GM23248 (cell line): ENCODE measurements at places on chromosomes 3 and 15. TPM values are rescaled to one million over a fixed set of nuclear protein-coding genes. Genes with fewer than 3 reads are reported as not detected.
A peak's percentile ranks its signal among the peaks of the same experiment; 100 is the strongest.

Gene CLSTN2
- total RNA-seq, result not detected in 2 replicates

Gene VGLL3
- 179 and 213 TPM in 2 replicates for total RNA-seq

GRCh38 chr15:81752546-81752942 lies 293.3 kb downstream of the MEX3B start:
- H3K4me3 ChIP-seq, result no peak overlapping the region
- no peaks in the 10 kb centered on the region for H3K27me3 ChIP-seq
- H3K27ac ChIP-seq, result no peak overlapping the region
- DNase-seq, result peak; percentile 27
- no peaks in the 10 kb centered on the region for H3K4me1 ChIP-seq

- no peak overlapping the region for H3K27ac ChIP-seq
- 0 out of 2 replicates have a peak, but pooled peaks cover under 1% of the 10 kb centered on the region for H3K4me1 ChIP-seq
- no peak for DNase-seq
- H3K36me3 ChIP-seq, result no peaks in the 10 kb centered on the region
- H3K27me3 ChIP-seq, result no peaks in the 10 kb centered on the region
These were observed 39.8 kb downstream of the NR1D2 start for GRCh38 chr3:23984934-23985333.

- no peaks in the 10 kb centered on the region for H3K4me1 ChIP-seq
- H3K27me3 ChIP-seq, result no peaks in the 10 kb centered on the region
- no peak for DNase-seq
- H3K27ac ChIP-seq, result no peak overlapping the region
These were observed 76.9 kb upstream of the DNAJC19 start for GRCh38 chr3:181066143-181067087.

DNA sequence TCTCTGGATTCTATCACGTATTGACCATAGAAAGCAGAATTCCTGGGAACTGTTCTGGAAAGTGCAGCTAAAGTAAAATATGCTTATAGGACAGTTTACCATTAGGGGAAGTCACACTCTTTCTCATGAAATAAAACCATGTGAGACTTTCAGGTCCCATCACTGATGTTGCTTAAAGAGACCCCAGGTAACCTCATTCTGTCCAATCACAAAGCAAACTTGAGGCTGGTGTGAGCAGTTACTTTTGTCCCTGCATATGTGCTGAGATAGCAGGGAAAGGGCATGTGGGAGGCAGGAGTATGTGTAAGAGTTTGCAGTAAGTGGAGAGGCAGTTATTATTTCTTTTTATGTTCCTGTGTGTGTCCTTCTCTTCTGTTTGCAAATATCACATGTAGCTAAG lies 16.1 kb downstream of the GPR87 start:
- H3K27me3 ChIP-seq, result no peaks in the 10 kb centered on the region
- H3K27ac ChIP-seq, result no peak overlapping the region
- no peaks in the 10 kb centered on the region for H3K36me3 ChIP-seq

DNA sequence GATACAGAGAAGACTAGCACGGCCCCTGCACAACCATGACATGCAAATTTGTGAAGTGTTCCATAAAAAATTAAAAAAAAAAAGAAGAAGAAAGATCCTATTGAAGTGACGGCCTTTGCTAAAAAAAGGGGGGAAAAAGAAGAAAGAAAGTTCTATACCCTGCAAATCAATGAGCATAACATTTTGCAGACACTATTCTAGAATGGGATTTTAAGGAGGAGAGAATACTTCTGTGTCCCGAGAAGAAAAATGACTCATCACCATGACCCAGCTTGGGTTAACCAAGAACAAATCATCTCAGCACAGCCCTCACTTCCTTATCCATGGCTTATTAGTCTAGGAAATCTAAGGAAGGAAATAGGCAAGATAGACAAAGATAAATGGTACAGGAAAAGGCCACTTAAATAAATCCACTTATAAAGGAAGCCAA lies 7.4 kb upstream of the SH3BP5 start:
- 0 out of 2 replicates have a peak, but pooled peaks cover 4% of the 10 kb centered on the region for H3K27me3 ChIP-seq
- no peak overlapping the region for H3K27ac ChIP-seq
- no peaks in the 10 kb centered on the region for H3K36me3 ChIP-seq
- DNase-seq, result peak; percentile 83

Gene ALG1L2
- not detected in 2 replicates for total RNA-seq

- H3K36me3 ChIP-seq, result no peaks in the 10 kb centered on the region
- H3K4me1 ChIP-seq, result peaks cover 12% of the 10 kb centered on the region
- H3K27ac ChIP-seq, result no peak overlapping the region
- peak; percentile 48 for DNase-seq
- no peaks in the 10 kb centered on the region for H3K27me3 ChIP-seq
- H3K4me3 ChIP-seq, result no peak overlapping the region
These were observed 18.4 kb downstream of the KLF13 start for GRCh38 chr15:31344823-31345605.

DNA sequence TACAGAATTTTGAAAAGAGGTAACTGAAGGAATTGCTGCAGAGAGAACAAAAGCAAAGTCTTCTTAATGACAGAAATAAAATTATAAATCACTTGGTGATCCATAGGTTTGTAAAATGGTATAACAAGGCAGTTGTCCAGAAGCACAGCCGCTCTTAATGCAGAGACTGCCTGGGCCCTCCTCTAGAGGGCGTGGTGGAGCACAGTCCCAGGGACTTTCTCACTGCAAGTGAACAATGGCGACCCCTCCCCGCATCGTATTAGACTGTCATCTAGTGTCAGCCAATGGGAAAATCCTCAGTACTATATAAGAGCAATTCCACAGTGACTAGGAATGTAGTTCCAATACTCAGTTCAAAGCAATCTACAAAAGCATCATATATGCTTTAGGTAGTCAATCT lies 26.4 kb upstream of the ZBED2 start:
- no peak overlapping the region for H3K27ac ChIP-seq
- DNase-seq, result no peak
- H3K4me3 ChIP-seq, result no peak overlapping the region
- H3K27me3 ChIP-seq, result no peaks in the 10 kb centered on the region
- H3K36me3 ChIP-seq, result no peaks in the 10 kb centered on the region

Gene ATP13A5
- total RNA-seq, result not detected in 2 replicates

- DNase-seq, result peak; percentile 12
- no peaks in the 10 kb centered on the region for H3K4me1 ChIP-seq
- H3K36me3 ChIP-seq, result no peaks in the 10 kb centered on the region
- no peak overlapping the region for H3K27ac ChIP-seq
These were observed 545.6 kb upstream of the ZNF385D start for GRCh38 chr3:22296601-22297000.

DNA sequence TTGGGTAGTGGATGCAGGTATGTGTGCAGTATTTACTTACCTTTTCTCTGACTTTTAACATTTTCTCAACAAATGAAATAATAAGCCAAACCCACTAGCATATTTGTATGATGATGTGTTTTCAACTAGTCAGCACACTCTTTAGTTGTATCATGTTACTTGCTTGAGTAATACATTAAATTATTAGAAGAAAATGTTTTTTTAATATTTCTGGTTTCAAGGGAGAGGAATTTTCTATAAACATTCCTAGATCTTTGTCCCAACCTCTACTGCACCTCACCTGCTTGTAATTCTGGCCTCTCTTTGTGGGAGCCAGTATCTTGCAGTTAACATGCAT lies 161.8 kb upstream of the CBLB start:
- H3K36me3 ChIP-seq, result no peaks in the 10 kb centered on the region
- H3K27me3 ChIP-seq, result no peaks in the 10 kb centered on the region
- DNase-seq, result peak; percentile 63
- H3K27ac ChIP-seq, result peak overlapping the region; percentile 13; the same call in 1 of the 2 replicates
- H3K4me3 ChIP-seq, result no peak overlapping the region

- peaks cover 40% of the 10 kb centered on the region for H3K4me1 ChIP-seq
- H3K36me3 ChIP-seq, result no peaks in the 10 kb centered on the region
- DNase-seq, result peak; percentile 100
- H3K4me3 ChIP-seq, result peak overlapping the region; percentile 63
- H3K27me3 ChIP-seq, result no peaks in the 10 kb centered on the region
These were observed 123.0 kb upstream of the SPRED1 start for GRCh38 chr15:38129531-38130204.

Gene HYKK
- 3.2 and 3.9 TPM in 2 replicates for total RNA-seq

DNA sequence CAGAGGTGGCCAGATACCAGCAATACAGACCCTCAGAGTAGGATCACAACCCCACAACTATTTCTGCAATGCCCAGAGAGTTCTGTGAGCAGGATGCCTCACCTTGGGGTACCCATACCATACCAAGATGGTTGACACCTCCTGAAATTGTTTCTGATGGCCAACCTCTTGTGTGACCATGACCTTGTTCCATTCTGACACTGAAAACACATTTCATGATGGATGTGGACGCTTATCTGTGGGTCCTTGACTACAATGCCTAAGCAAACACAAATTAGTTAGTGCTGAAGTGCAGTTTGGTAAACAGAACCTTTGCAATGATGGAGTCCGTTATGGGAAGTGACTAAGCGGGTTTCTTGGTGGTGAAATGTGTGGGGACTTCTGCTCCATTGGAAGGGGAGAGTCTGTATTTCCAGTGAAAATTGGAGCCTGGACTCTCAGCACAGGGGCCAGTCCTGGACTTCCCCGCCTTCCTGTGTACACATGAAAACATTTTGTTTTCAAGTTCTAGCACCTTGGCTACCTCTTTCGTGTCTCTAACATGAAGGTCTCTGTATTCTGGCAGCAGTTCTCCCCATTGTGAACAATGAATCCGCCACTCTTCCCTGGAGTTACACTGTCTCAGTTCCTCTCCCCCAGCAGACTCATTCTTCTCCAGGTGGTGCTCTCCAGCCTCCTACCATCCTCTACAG lies 106.2 kb downstream of the XXYLT1 start:
- H3K27me3 ChIP-seq, result no peaks in the 10 kb centered on the region
- DNase-seq, result no peak
- H3K4me3 ChIP-seq, result no peak overlapping the region
- H3K36me3 ChIP-seq, result no peaks in the 10 kb centered on the region
- peaks cover 9% of the 10 kb centered on the region for H3K4me1 ChIP-seq
